NCI-H774 (cell line): ENCODE measurements at places on chromosomes 4 and X.

- DNase-seq: no peak
These were observed 65.4 kb downstream of the CCKAR start for GRCh38 chr4:26424838-26425237.

- DNase-seq: no peak
These were observed 116.6 kb upstream of the FRMPD4 start for GRCh38 chrX:12021698-12022097.

DNA sequence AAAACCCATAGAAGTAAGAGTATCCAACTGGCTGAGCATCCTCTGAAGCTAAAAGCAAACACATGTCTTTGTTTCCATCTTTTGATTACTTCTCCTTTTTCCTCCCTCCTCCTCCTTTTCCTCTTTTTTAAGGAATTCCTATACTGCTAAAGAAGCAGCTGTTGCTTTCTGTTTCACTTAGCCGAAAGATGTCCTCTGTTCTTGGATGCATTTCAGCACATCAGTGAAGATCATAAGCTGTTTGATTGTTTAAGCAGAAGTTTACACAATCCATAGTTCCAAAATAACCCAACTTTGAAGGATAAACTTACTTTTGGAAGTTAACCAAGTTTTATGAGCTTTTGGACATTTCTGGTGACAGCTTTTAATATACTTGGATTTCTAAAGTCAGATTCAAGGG lies 55.1 kb upstream of the TNIP3 start:
- no peak for DNase-seq

- no peak for DNase-seq
These were observed 39.9 kb upstream of the SPIN2A start for GRCh38 chrX:57177070-57177469.

DNA sequence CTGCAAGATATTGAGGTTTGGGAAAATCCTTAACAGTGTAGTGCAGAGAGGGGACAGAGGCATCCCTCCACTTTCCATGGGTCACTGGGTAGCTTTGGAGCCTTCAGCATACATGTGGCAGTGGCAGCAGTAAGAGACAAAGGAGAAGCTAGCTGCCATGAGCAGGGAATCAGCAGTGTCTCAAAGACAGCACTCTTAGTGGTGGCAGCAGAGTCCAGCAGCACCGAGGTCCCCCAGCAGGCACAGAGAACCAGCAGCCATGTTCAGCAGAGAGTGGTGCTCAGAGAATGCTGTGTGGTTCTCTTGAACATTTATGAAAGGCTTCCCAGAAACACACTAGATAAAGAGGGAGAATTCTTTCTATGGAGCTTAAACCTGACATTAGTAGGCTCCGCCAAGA lies 308.5 kb downstream of the CENPC start:
- no peak for DNase-seq
